ENCODE measurements at places on chromosomes 1 and 21. TPM values are rescaled to one million over a fixed set of nuclear protein-coding genes. Genes with fewer than 3 reads are reported as not detected.

DNA sequence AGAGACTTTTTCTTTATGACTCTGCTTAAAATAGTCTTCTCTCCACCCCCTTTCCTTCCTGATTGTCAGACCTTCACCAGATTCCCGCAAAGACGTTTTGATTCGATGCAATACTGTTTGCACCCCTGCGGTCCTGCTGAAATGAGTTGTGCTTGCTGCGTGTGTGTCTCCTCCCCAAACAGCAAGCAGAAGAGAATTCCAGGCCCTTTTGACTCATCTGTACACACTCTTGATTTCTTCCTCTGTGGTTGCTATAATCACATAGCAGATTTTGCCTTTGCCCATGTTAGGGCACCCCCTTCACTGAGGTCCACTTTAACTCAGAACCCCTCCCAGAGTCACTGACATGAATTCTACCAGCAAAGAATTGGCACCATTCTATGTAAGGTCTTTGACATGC lies 136.5 kb downstream of the ZZZ3 start:
- no peak for DNase-seq

DNA sequence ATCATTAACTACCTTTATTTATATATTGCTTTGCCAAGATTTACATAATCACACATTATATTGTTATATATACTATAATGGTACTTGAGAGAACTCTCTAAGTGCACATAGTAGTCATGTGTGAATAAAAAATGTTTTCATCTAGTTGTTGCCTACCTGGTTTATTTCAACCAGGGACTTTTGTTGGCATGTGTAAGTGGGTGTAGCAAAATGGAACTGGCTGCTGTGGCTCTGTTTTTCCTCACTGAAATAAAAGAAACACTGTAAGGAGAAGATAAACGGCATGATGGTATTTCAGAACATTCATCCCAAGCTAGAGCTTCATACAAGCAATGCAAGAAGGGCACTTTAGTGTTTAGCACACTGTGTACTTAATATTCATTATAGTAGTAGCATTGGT lies 14.9 kb downstream of the RBBP4 start:
- no peak for DNase-seq

DNA sequence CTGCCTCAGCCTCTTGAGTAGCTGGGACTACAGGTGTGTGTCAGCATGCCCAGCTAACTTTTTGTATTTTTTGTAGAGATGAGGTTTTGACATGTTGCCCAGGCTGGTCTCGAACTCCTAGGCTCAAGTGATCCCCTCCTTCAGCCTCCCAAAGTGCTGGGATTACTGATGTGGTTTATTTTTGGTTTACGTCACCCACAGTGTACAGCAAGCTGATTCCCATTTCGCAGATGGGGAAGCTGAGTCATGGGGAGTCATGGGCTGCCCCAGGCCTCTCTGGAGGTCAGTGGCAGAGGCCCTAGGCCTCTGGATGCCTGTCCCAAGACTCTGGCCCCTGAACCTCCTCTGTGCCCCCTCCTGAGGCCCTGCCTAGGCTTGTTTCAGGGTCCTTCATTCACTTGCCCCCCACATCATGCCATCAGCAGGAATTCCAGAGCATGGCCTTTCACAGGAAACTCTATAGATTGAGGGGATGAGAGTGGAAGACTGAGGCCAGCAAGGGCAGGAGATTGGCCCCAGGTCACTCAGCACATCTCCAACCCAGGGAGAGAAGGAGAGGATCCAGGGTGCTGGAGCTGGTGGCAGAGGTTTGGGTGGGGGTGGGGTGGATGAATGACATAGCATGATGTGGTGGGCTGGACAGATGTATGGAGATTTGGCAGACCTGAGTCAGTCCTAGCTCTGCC lies 266.0 kb downstream of the PTPRU start:
- no peak for DNase-seq

- no peak for DNase-seq
Observed at GRCh38 chr1:104467590-104467989, 717.9 kb downstream of the AMY1C start.

DNA sequence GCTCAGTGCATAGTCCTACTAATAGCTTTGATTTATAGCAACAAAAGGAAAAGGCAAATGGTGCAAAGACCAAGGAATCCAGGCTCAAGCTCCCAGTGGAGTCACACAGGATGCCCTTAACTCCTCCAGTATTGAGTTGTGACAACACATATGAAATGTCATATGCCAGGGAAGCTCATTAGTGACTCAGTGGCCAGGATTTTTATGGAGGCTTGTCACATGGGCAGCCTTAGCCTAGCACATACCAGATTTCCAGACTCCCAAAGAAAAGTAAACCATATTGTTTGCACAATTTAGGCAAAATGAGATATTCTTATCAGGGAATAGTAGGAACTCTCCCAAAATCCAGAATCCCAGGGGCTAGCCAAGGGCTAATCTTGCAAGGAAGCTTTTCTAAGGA lies 129.2 kb downstream of the MAGI3 start:
- no peak for DNase-seq

KLHDC9 gene
- total RNA-seq, result 22.6 TPM

DNA sequence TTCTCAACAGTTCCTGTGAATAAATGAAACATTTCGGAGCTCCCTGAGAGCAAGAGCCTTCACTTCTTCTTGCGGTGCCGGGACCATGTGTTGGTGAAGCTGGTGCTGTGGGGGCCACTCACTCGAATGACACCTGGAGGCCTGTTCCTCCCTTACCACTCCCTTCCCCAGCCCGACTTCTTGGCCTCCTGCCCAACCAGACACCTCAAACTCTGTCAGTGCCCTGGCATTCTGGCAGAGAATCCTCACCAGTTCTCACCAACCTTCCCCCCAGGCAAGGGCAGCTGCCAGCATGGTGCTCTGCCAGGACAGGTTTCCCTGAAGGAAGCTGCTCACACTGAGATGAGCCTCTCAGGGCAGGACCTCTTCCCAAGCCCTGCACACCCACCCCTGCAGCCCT lies 68.3 kb downstream of the MPZL1 start:
- DNase-seq, result no peak

GRCh38 chr21:30206551-30207251 lies 9.2 kb downstream of the CLDN8 start:
- DNase-seq, result no peak

GRCh38 chr1:3116150-3116510 lies 47.1 kb downstream of the PRDM16 start:
- no peak for DNase-seq

GRCh38 chr1:229590119-229590518 lies 31.6 kb upstream of the ABCB10 start:
- DNase-seq, result no peak

DNA sequence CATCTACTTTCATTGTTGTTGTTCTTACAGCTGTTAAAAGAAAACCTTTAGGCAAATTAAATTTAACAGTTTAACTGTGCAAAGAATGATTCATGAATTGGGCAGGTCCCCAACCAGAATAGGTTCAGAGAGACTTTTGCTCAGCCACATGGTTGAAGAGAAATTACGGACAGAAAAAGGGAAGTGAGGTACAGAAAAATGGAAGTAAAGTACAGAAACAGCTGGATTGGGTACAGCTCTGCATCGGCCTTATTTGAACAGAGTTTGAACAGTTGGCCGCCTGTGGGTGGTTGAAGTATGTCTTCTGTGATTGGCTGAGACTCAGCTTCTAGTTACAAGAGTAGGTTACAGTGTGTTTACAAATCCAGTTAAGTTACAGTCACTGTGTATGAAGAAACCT lies 210.1 kb downstream of the FGGY start:
- DNase-seq, result no peak
